D341Med (cell line): ENCODE measurements at places on chromosomes 7 and 10.

DNA sequence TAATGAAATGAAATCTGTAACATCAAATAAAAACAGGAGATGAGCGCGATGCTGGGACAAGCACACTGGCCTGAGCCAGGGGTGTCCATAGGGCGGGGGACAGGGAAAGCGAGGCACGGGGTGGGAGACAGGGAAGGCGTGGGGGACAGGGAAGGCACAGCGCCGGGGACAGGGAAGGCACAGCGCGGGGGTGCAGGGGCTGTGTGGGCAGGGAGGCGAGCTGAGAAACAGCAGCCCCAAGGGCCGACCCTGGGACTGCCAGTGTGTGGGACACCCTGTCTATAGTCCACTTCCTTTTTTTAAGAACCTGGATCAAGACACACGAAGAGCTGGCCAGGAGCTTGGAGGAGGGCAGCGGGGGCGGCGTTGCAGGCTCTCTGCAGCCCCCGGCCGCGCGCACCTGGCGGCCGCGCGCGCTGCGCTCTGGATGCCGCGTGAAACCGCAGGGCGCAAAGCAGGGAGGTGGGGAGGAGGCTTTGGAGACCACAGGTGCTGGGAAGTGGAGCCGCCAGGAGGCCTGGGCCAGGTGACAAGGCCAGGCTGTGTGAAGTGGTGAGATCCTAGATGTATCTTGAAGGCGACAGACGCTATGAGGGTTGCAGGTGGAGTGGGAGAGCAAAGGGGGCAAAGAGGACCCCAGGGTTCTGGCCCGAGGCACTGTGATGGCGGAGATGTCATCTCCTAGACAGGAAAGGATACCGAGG lies 157.7 kb downstream of the COBL start:
- DNase-seq, result no peak

- DNase-seq, result no peak
Observed at GRCh38 chr7:108067844-108068243, 62.3 kb downstream of the LAMB4 start.

DNA sequence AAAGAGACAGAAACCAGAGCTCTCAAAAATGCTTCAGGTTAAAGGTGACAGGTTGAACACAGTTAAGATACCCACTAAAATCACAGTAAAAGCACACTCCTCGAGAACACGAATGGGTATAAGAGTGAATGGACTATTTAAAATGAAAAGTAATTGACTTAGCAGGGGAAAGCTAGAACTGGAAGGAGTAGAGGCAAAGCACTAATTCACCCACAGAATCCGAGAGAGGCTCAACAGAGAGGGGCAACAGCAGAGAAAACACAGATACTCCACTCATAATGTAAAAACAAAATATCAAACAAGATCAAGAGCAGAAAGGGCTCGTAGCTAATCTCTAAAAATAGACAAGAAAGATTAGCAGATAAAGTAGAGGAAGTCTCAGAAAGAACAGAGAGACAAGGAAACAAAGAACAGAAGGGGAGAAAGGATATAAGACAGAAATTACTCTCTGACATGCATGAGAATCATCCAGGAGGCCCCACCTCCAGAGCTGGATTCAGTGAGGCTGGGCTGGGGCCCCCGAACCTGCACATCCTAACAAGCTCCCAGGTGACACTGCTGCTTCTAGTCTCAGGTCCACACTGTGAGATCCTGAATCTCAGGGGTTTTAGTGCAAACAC lies 117.6 kb downstream of the GALNT11 start:
- DNase-seq, result no peak

- no peak for DNase-seq
Observed at GRCh38 chr10:29862923-29863614, 196.3 kb downstream of the JCAD start.

- DNase-seq, result no peak
Observed at GRCh38 chr10:119670717-119671116, 19.5 kb downstream of the BAG3 start.

GRCh38 chr7:92782855-92783254 lies 53.5 kb downstream of the CDK6 start:
- no peak for DNase-seq

DNA sequence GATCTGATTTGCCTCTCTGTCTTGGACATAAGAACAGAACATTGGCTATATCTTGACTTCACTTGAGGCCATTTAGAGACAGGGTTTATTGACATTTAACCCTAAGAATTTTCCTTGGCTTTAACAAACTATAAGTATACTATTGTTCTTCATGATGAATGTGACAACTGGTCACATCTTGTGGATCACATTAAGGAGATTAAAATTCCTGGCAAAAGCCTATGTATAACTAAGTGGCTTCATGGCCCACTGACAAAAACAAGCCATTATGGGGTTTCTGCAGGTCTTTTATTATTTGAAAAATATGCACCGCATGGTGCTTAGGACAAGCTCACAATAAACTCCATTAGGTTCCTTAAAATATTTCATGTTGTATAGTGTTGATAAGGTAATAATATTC lies 54.8 kb downstream of the THNSL1 start:
- no peak for DNase-seq

DNA sequence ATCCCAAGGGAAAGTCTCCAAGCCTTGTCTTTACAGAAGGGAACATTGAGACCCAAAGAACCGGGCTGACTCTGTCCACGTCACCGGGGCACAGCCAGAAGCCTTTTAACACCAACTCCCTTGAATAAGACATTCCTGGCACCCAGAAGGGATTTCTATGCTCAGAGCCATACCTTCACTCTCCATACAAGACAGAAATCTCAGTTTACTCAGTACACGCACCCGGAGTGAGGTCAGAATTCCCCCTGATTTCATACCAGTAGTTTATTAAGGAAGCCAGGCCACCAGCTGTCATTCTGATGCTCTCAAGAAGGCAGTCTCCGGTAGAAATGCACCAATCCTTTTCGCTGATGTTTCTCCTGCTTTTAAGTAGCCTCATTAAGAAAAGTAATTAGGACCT lies 134.2 kb upstream of the KCNMA1 start:
- DNase-seq, result no peak

DNA sequence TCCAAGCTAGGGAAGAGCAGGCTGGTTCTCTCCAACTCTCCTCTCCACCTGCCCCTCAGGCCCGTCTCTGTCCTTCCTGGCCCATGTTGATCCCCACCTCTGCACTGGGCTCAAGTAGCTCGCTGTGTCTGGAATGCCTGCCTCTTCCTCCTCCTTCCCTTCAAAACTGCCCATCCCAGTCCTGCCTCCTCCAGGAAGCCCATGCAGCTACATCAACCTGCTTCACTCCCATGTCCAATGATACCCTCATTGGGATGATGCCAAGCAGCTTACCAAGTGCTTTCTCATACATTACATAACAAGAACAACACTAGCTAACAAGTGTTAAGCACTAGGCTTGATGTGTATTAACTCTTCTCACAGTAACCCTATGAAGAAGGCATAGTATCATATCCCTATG lies 8.2 kb downstream of the ASB10 start:
- no peak for DNase-seq

DNA sequence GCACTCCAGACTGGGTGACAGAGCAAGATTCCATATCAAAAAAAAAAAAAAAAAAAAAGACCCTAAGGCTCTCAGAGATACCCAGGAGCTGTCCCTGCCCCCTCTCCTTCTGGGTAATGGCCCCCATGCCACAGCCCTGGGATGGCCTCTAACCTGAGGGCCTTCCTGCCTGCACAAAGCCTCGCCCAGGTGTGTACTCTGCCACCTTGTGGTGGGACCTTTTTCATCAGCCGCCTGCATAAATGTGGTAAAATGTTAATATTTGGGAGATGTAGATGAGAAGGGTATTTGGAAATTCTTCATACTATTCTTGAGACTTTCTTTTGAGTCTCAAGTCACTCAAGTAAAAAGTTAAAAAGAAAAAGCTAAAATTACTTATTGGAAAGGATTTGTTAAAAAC lies 46.3 kb upstream of the RNF216 start:
- peak; percentile 44 for DNase-seq

GRCh38 chr10:6082496-6083395 lies 6.1 kb upstream of the RBM17 start:
- no peak for DNase-seq

GRCh38 chr7:98329791-98330373 lies 48.4 kb downstream of the BRI3 start:
- DNase-seq, result no peak

DNA sequence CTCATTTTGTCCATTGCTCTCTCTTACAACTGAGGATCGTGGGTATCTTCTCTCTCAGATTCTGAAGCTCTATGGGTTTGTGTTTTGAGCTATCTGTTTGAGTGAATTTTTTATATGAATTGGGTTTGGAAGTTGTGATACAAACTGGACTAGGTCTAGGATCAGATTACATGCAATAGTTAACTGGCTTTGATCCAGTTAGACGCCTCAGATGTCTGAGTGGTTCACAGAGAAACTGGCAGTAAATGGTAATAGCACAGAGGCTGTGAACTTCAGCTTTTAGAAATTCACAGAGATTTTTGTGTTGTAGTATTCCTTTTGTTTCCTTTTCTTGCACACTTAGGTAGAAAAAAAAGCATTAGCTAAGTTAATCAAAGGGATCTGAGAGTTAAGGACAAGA lies 12.7 kb upstream of the DNMBP start:
- DNase-seq, result no peak

DNA sequence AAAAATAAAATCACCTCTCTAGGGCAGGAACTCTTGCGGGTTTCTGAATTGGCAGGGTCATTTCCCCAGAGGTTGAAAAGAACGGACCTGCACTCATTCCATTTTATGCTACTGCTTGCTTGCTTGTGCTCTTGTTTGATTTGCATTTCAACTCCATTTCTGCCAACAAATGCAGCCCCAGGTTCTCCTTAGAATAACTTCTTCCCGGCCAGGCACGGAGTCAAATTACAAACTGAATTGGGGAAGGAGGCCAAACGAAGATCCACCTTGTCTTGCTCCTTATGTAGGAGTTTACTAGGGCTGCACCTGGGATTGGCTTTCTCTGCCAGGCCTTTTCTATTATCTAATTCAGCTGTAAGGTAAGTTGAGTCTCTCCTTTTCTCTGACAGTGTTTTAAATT lies 79.6 kb downstream of the HGF start:
- no peak for DNase-seq

DNA sequence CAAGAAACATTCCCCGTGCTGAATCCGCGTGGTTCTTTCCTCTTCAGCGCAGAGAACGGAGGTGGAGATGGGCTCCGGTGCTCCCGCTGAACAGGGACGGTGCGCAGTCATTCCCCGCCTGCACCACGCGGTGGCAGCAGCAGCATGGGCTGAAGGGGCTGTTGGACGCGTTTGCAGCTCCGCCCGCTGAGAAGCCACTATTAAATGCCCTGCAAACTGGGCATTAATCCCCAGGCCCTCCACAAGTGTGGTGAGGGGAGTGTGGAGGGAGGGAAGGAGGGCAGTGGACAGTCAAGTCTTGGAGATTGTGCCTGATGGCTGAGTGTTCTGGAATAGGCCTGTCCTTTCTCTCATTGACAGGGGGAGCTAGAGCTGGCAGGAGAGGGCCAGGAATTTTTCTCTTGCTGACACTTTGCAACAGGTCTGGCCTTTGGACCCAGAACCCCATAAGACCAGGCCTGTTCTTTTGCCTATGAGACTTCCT lies 240.2 kb upstream of the INHBA start:
- DNase-seq, result peak; percentile 88

- no peak for DNase-seq
Observed at GRCh38 chr7:22269963-22270362, 87.0 kb downstream of the RAPGEF5 start.

DNA sequence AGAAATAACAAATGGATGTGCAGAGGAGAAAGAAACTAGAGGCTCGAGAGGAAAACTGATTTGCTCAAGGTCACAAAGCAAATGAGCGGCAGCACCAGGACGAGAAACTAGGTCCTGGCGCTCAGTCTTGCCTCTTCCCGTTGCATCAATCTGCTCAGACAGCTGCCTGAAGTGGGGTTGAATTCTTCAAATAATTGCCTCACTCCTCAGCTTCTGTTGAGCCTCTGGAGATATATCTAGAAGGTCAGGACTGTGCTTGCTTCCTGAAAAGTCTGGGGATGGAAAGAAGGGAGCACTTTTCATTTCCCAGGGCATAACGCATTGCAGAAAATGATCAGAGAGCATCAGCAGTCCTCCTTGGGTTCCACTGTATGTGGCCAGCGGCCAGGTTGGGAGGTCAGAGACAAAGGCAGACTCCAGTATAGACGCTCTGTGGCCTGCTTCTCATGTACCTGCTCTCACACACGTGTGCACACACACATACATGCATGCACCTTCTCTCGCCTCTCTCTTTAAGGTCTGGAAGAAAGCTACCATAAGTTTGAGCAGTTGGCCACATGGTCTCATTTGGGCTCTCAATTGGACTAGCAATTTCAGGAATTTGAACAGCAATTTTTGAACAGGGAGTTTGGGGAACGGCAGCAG lies 83.7 kb upstream of the DUSP5 start:
- no peak for DNase-seq

DNA sequence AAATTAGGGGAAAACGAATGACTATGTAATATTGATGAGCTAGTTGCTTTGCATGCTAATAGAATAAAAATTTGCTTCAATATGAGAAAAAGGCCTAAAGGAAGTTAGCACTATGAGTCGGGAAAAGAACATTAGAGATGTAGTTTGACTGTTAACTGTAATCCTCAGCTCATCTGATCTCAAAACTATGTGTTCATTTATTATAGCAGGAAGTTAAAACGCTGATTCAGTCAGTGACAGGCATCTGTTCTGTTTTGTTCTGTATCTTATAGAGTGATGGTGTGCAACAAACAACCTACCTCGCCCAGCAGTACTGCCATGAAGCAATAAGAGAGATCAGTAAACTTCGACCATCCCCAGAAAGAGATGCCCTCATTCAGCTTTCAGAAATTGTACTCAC lies 48.6 kb downstream of the PDSS1 start:
- DNase-seq, result no peak

GRCh38 chr7:6637544-6638229 lies 569 bp downstream of the ZNF316 start:
- peak; percentile 80 for DNase-seq

DNA sequence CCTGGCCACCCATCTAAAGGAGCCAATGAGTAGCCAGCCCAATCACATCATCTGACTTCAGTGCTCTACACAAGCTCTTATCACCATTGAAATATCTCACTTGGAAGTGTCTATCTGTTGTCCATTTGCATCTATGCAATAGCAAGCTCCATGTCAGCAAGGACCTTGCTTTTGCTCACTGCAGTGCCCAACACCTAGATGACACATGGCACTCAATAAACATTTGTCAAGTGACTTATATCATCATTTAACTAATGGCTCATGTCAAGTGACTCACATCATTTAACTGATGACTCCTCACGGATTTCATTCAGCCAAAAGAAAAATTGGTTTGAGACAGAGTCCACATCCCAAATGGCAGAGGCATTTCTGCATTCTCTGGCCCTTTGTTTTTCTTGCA lies 92.9 kb upstream of the ADAM12 start:
- no peak for DNase-seq

GRCh38 chr10:26697163-26697921 lies at the start of gene PDSS1:
Gene PDSS1, plus strand, starts transcription at chr10:26697701. Its CDS starts 11 bp downstream, at chr10:26697712.
- peak; percentile 90 for DNase-seq
